Muscle of back (tissue), 13 donors: ENCODE measurements at places on chromosomes 1 and 21.
A peak's percentile ranks its signal among the peaks of the same experiment; 100 is the strongest.

- no peak for DNase-seq
These were observed 501 bp upstream of the DNAJC6 start for GRCh38 chr1:65308781-65309303.

DNA sequence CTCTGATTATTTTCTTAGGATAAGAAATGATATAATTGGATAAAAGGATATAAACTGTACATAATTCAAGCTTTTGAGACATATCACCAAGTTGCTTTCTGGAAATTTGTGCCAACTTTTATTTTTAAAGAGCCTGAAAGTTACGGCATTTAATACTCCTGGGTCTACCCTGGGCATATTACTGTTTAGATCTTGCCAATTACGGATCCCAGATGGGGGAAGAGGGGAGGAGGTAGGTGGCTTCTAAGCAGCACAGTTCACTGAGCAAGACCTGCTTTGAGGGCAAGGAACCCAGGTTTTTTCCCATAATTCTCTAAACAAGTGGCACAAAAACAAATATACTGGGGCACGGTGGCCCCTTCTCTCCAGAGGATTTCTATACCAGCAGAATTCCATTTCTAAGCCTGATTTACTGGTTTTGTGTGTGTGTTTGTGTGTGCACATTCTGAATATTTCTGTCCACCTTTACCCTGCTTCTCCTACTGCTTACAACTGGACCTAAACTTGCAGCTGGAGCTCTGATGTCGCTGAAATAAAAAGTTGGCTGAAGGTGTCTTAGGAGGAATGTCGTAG, 76.7 kb downstream of the LAMC2 start:
- no peak for DNase-seq

DNA sequence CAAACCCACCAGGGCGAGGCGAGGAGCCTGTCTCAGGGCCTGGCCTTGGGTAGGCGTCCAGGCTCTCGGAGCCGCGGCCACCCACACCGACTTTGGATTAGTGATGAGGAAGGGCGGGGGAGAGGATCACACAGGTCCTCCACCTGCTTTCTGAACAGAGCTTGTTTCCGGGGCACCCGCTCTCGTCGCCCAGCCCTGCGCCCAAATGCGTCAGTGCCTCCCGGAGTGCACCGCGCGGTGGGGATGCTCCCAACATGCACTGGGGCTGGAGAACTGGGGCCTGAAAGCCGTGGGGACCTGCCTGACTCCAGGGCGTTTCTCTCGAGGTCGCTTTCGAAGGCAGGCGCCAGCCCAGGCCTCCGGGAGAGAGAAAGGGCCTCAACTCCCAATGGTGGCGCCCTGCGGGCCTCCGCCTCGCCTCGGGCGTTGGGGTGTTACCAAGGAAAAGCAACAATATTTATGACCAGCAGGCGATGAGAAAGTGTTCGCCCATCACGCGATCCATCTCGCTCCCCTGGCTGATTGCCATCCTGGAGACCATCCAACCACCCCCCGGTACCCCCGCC, 8.9 kb upstream of the LHX8 start:
- no peak for DNase-seq

DNA sequence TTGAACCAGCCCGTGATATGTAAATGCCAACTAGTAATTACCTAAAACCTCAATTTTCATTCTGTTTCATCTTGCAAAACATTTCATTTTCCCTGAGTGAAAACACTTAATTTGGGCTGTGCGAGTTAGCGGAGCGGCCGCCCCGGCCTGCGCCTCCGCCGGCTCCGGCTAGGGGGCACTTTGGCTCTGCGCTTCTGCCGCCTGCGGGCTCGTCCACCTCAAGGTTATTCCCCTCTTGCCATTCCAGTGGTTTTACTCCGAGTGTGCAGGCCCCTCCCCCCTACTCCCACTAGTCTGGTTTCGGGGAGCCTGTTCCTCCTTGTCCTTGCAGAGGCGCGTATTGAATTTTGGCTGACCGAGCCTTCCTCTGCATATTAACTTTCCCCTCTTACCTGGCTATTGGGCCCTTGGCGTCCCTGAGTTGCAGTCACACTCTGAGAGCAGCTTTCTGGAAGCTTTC, 55.6 kb downstream of the PEX14 start:
- DNase-seq: no peak

DNA sequence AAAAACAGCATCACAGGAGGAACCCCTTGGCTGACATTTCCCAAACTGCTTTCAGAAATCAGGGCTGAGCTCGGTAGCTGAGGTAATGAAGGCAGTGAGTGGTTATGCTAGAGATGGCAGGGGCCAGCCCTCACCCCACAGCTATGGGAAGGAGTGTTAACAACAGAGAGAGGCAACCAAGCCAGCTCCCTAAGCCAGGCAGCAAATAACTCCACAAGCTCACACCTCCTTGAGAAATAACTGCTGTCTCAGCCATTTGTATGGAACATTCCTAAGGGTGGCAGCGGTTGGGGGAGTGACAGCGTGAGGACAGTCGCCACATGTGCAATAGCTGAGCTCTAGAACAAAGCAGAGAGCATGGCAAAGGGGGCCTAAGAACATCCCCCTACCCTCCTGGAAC, 42.6 kb downstream of the LMX1A start:
- DNase-seq: no peak

DNA sequence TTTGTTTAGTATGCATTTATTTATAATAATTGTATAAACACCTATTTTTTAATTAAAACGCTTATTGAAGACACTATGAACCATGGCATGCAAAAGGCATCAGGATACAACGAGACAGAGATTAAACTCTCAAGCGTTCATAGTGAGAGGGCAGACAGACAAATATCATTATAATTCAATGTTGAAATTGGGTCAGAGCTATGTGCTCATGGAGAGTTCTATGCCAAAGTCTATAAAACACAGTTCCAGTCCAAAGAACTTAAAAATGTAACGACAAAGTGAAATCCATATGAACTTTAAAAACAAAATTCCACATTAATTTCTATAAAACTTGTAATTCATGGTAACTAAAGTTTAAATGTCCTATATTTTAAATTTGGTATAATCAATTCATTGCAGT, 724.0 kb downstream of the LTN1 start:
- DNase-seq: no peak

DNA sequence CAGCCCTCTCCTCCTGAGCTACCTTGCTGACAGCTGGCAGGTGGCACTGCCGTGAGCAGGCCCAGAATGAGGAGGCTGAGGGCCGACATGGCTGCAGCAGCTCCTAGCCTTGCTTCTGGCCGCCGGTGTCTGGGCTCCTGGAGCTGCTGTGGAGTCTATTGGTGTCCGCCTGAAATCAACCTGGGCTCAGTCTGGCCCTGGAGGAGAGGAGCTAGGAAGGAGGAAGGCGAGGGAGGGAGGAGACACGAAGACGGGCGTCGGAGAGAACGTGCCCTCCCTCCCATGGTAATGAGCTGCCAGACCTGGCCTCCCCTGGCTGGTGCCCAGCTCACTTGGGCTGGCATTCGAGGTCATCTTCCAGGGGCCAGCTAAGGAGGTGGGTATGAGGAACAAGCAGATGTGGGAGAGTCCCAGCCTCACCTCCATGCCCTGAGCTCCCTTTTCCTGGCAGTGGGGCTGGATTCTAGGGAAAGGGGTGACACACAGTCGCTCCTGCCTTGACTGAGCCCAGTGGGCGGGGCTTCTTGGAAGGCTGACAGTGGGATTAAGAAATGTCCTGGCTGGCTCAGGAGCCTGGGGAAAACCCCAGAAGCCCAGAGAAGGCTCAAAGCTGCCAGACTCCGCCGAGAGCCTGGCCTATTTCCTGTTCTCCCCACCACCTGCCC, at the start of gene PDZK1IP1:
PDZK1IP1 (minus strand) TSS at position 193 of the 665 bp plus-strand sequence; CDS start at position 89, 104 bp downstream.
- no peak for DNase-seq

- DNase-seq: no peak
These were observed 209.1 kb upstream of the ZP4 start for GRCh38 chr1:238099871-238100270.

DNA sequence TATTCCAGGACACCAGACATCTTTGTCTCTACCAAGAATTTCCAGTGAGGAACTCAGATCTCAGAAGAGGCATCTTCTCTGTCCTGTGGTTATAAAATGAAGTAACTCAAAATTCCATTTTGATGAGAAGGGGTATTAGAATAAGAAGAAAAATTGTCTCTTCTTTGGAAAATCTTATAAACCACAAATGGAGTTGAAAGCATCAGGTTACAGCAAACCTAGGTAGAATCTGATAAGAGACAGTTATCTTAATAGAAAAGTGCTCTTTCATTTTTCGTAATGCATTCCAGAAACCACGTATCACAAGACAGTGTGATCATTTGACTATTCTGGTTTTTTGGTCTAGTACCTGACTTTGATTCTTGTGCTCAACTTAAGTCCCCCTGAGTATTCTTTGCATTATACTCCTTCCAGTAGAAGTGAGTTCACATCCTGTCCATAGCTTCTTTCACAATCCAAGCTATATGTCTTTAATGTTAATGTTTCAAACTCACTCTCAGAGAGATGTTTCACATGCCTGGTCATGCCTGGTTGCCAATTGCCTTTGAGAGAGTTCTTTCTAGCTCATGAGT, 120.9 kb upstream of the PRDX6 start:
- DNase-seq: peak; percentile 9
